ENCODE measurements at places on chromosomes 12 and 14.

DNA sequence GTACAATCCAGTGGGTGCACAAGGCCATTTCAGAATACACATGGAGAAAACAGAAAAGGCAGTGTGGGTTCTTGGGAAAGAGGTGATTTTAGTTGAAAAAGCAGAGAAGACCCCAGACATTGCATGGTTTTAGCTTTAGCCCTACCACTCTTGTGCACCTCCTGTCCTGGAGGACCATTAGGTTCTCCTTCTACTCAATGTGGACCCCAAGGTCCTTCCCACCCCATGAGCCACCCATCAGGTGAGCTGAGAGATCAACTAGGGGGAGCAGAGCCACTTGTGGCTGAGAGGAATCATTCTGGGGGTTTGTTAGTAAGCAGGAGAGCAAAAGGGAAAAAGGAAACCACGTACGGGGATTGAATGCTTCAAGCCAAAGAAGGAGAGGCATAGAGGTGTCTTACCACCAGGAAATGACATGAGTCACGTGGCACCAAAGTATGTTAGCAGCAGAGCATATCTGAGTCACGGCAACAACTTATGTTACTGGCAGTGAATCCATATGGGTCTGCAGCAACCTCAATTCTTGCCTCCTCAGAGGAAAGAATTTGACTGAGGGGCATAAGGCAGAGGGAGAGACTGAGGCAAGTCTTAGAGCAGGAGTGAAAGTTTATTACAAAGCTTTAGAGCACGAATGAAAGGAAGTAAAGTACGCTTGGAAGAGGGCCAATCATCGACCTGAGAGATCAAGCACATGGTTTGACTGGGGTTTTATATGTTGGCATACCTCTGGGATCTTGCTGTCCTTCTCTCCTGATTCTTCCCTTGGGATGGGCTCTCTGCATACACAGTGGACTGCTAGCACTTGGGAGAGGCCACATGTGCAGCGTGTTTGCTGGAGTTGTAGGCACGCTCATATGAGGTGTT lies 73.9 kb downstream of the HSD17B6 start:
- no peak for DNase-seq

DNA sequence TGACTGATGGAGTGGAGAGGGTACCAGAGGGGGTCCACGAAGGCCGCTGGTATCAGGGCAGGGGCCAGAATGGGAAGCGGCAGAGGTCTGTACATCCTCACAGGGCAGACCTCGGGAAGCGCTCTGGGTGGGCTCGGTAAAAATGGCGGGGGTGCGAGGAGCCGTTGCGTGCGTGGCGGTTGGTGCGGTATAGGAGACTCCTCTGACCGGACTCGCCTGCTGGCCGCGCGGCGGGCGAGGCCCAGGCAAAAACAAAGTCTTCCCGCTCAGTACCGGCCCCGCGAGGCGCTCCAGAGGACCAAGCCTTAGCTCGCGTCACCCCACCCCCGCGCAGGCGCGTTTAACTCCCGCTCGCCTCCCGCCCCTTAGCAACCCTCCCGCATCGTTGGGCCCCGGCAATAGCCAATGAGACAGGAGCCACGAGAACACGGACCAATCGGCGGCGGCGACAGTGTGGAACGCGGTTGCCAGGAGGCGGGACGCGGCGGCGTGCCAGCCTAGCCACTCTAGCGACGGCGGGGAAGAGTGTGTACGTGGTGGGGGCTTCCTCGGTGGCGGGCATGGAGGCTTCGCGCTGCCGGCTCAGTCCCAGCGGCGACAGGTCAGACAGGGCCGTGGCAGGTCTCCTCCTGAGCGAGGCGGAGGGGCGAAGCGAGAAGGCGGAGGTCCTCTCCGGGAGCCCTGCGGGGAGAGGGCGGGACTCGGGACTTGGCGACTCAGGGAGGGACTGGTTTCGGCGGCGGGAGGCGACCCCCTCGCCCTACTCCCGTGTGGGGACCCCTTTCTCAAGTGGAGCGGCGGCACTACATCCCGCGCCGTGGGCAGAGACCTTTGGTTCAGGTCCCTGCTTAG lies at the start of gene TULP3:
Gene TULP3 (plus strand): TSS at position 504 of the 852 bp plus-strand sequence. CDS start 57 bp downstream, at position 561.
- peak; percentile 90 for DNase-seq

GRCh38 chr12:43805149-43805859 lies 813 bp downstream of the TWF1 start:
- no peak for DNase-seq

GRCh38 chr12:77772676-77773298 lies 57.9 kb upstream of the NAV3 start:
- DNase-seq: no peak

DNA sequence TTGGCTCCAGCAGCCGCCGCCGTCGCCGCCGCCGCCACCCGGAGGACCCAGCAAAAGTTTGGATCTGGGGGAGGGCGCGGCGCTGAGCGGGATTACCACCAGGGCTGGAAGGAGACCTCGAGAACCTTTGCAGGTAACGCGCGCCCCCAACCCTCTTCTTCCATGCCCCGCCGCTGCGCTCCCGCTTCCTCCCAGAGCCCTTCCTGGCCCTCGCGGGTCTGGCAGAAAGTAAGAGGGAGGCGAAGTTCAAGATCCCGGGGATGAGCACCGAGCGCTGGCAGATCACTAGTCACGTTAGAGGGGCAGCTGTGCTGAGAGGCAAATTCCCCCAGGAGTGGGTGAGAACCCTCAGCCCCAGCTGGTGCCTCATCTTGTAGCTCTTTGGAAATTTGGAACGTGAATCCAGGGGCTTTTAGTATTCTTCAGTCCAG lies 3.9 kb downstream of the FLRT2 start:
- no peak for DNase-seq

DNA sequence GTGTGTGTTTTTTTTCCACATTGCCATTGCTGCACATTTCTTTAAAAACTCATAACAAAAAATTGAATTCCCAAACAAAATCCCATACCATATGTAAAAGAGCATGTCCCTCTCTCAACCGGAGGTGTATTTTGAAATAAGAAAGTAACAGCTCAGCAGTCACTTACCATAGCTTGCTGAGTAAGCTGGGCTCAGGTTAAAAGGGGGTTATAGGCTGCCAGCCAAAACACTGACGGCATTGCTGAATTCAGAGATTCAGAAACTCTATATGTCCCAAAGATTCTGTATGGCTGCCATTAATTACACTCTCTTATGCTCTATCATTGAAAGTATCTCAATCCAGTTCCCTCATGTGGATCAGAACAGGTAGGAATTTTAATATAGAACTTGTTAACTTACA lies 276.0 kb downstream of the FOXG1 start:
- DNase-seq: no peak

GRCh38 chr12:52903855-52904508 lies 894 bp downstream of the KRT8 start:
- peak; percentile 73 for DNase-seq

DNA sequence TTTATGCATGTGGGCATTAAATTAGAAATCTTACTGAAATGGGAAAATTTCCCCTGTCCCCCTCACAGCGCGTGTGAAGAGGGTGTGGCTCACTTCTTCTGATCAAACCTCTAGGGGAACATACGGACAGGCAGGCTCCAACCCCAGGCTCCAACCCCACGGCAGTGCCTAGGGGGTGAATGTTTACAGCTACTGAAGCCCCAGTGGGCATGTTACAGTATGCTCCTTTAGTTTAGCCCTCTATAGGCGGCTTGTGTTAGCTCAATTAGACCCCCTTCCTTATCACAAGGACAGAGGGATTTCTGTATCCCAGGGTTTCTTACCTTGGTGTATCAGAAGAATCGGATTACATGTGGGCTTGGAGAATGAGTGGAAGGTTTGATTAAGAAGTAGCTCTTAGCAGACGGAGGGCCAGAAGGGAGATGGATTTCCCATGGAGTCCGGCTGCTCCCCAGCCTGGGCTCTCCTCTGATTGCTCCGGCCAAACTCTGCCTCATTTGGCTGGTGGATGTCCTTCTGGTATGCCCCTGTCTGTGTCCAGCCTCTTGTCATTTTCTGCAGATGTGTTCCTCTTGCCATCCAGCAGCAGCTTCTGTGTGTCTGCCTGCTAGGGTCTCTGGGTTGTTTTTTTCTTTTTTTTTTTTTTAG lies 223.7 kb downstream of the TMTC2 start:
- no peak for DNase-seq

GRCh38 chr12:122437656-122438121 lies 15.2 kb upstream of the CLIP1 start:
- DNase-seq: no peak

GRCh38 chr12:90027889-90028634 lies 319.4 kb upstream of the ATP2B1 start:
- no peak for DNase-seq

GRCh38 chr12:57047981-57048380 lies 1.9 kb downstream of the MYO1A start:
- no peak for DNase-seq

DNA sequence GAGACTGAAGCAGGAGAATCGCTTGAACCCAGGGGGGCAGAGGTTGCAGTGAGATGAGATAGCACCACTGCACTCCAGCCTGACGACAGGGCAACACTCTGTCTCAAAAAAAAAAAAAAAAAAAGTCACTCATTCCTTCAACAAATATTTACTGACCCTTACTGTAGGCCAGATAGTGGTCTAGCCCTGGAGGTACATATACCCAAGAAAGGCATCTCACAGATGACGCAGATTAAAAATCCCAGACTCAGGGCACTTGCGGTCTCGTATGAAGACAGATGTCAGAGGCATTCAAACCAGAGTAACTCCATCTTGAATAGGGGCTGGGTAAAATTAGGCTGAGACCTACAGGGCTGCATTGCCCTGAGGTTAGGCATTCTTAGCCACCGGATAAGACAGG lies 44.8 kb downstream of the CLMN start:
- no peak for DNase-seq

DNA sequence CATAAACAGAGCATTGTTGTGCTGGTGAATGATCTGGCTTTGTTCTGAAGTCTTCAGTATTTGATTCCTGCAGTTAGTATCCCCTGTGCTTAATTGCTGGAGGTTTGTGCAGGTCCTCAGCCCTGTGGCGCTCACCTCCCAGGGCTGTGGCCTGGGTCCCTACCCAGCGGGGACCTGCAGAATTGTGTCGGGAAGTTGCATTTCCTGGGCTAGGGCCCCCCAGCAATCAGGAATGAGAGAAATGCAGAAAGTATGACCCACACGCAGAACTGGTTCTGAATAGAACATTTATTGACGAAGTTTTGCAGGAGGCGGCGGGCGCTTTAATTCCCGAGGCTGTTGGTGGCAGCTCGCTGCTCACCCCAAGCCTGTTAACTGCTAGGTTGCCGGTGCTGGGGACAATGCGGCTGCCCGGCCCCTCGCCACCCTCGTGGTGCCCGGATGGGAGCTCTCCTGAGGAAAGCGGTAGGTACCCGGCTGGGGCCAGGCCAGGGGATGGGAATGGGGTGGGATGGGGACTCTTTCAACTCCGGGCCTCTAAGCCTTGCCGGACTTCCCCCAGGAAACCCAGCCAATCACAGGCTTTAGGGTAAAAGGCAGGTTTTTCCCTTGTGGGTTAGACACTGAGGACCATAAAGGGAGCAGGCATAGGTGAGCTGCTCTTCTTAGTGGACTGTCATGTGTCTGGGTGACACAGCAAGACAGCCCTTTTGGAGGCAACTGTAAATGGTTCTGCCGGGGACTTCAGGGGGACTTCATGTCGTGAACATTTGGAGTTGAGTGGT lies 11.6 kb downstream of the PLEKHG3 start:
- no peak for DNase-seq

GRCh38 chr12:97306147-97306546 lies 156.5 kb upstream of the RMST start:
- DNase-seq: no peak

GRCh38 chr12:32039917-32040575 lies 66.6 kb upstream of the BICD1 start:
- no peak for DNase-seq

GRCh38 chr12:39510001-39510400 lies 67.1 kb upstream of the KIF21A start:
- no peak for DNase-seq

- no peak for DNase-seq
These were observed 31.2 kb downstream of the SUPT16H start for GRCh38 chr14:21352587-21352986.

GRCh38 chr14:92950193-92950540 lies 27.2 kb downstream of the CHGA start:
- DNase-seq: no peak

DNA sequence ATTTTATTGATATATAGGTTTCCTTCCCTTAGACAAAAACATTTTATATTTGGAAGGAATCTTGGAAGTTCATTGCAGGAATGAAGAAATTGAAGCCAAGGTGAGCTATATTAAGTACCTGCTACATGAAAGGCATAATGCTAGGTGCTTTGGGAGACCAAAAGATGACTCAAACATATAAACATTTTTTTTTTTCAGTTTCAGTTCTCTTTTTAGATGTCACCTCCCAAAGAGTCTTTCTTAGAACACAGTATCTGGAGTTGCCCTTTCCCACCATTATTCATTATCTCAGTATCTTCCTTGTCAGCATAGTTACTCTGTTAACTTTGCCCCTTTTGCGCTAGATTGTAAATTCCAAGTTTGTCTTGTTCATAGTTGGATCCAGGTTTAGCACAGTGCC lies 1.1 kb downstream of the LIN52 start:
- no peak for DNase-seq

- no peak for DNase-seq
These were observed 11.4 kb downstream of the PYGL start for GRCh38 chr14:50932592-50933495.

GRCh38 chr14:63262446-63262845 lies 56.3 kb downstream of the GPHB5 start:
- DNase-seq: no peak

DNA sequence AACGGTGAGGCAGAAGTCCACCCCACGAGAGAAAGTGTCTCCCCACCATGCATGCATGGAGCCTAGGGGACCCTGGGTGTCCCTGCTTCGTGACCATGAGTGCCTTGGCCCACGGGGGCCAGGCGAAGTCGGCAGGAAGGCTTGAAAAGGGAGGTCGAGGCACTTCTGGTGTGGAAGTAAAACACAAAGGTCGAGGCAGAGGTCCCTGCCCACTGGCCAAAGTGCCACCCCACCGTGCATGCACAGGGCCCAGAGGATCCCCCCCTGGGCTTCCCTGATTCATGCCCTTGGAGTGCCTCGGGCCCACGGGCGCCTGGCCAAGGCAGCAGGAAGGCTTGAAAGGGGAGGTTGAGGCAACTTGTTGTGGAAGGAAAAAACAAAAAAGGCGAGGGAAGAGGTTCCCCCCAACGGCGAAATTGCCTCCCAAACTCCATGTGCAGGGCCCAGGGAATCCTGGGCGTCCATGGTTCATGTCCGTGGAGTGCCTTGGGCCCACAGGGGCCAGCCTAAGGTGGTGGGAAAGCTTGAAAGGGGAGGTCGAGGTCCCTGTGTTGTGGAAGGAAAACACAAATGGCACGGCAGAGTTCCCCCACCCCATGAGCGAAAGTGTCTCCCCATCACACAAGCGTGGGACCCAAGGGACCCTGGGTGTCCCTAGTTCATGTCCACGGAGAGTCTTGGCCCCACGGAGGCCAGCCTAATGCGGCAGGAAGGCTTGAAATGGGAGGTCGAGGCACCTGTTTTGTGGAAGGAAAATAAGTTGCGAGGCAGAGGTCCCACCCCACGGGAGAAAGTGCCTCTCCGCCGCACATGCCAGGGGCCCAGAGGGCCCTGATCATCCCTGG lies 372.1 kb downstream of the ALG10 start:
- DNase-seq: no peak

DNA sequence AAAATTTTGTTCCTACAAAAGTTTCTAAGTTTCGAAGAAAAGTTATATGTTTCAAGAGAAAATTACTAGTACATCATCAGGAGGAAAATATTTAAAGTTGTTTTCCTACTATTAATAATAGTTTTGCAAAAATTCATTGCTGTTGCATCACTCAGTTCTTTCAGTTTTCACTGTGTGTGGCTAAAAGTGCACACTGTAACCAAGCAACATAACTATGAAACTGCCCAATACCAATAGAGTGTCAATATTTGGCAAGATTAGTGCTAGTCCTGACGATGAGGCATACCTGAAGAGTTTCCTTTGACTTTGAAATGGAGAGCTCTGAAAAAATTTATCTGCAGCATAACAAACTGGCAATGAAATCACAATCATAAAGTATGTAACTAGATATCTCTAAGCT lies 194.3 kb downstream of the CPNE8 start:
- DNase-seq: no peak

Data from NCI-H187 (cell line).